ENCODE measurements at places on chromosomes 3 and 15. TPM values are rescaled to one million over a fixed set of nuclear protein-coding genes. Genes with fewer than 3 reads are reported as not detected.

DNA sequence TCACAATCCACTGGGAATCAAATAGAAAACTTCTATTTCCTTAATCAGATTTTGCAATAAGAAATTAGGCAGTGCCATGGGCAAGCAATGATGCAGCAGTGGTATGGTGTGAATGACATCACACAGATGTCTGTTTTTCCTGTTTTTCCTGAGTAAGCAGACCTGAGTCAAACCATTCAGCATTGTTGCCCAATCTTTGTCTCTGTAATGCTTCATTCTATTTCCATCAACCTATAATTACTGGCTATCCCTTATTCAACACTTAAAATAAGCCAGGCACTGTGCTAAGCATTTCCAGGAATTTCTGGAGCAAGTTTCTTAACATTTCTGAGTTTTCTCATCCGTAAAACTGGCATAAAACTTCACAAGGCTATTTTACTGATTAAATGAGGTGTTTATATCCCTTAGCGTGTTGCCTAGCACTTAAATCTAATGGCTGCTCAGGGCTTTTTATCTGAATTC is 11.3 kb upstream of the OXSR1 start:
- no peak overlapping the region for H3K4me3 ChIP-seq
- H3K27me3 ChIP-seq: no peaks in the 10 kb centered on the region
- H3K27ac ChIP-seq: no peak overlapping the region
- H3K36me3 ChIP-seq: no peaks in the 10 kb centered on the region
- H3K4me1 ChIP-seq: peaks cover 23% of the 10 kb centered on the region

DNA sequence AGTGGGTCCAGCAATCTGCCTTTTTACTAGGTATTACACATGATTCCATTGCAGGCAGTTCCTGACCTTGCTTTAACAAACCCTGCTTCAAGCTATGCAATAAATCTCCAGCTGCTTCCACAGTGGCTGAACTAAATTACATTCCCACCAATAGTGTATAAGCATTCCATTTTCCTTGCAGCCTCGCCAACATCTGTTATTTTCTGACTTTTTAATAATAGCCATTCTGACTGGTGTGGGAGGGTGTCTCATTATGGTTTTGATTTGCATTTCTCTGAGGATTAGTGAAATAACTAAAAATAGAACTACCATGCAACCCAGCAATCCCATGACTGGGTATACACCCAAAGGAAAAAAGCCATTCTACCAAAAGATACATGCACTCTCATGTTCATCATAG is 36.4 kb upstream of the DNAJC13 start:
- DNase-seq: no peak
- no peaks in the 10 kb centered on the region for H3K27me3 ChIP-seq
- no peaks in the 10 kb centered on the region for H3K36me3 ChIP-seq
- H3K4me1 ChIP-seq: no peaks in the 10 kb centered on the region
- H3K4me3 ChIP-seq: no peak overlapping the region

DNA sequence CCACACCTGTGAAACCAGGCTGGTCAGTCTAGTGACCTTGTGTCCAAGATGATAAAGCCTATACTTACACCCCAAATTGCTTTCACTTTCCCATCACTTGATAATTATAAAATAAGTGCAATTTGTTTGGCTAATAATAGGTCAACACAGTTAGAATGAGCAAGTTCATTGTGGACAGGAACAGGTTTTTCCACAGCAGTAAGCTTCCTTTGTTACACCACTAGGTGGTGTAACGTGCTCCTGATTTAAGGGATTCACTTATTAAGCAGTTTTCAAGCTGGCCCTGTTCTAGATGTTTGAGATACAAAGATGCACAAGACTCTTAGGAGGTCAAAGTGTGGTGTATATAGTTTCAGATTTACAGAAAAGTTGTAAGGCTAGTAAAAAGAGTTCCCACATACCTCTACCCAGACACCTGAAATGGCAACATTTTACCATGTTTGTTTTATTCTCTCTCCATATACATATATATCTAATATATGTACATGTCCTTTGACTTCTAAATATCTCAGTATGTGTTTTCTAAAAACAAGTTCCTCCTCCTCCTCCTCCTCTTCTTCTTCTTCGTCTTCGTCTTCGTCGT is 6.8 kb upstream of the MFSD1 start:
- no peaks in the 10 kb centered on the region for H3K36me3 ChIP-seq
- H3K27me3 ChIP-seq: no peaks in the 10 kb centered on the region
- DNase-seq: no peak
- peaks cover 7% of the 10 kb centered on the region for H3K4me1 ChIP-seq
- no peak overlapping the region for H3K27ac ChIP-seq

DNA sequence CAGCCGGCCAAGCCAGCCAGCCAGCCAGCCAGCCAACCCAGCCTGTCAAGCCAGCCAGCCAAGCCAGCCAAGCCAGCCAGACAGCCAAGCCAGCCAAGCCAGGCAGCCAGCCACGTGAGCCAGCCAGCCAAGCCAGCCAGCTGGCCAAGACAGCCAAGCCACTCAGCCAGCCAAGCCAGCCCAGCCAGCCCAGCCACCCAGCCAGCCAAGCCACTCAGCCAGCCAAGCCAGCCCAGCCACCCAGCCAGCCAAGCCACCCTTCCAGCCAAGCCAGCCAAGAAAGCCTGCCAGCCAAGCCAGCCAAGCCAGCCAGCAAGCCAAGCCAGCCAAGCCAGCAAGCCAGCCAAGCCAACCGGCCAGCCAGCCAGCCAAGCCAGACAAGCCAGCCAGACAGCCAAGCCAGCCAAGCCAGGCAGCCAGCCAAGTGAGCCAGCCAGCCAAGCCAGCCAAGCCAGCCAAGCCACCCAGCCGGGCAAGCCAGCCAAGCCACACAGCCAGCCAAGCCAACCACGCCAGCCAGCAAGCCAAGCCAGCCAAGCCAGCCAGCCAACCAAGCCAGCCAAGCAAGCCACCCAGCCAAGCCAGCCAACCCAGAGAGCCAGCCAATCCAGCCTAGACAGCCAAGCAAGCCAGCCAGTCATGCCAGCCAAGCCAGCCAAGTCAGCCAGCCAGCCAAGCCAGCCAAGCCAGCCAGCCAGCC is 199.5 kb downstream of the GOLGA6L6 start:
- no peaks in the 10 kb centered on the region for H3K4me1 ChIP-seq
- peak; percentile 70 for DNase-seq
- H3K4me3 ChIP-seq: no peak overlapping the region
- no peak overlapping the region for H3K27ac ChIP-seq
- H3K27me3 ChIP-seq: no peaks in the 10 kb centered on the region
- H3K36me3 ChIP-seq: no peaks in the 10 kb centered on the region

GRCh38 chr3:11306817-11307589 is 34.8 kb downstream of the ATG7 start:
- peaks cover 7% of the 10 kb centered on the region for H3K4me1 ChIP-seq
- H3K27ac ChIP-seq: no peak overlapping the region
- no peaks in the 10 kb centered on the region for H3K27me3 ChIP-seq
- DNase-seq: peak; percentile 44
- peaks cover 44% of the 10 kb centered on the region for H3K36me3 ChIP-seq

DNA sequence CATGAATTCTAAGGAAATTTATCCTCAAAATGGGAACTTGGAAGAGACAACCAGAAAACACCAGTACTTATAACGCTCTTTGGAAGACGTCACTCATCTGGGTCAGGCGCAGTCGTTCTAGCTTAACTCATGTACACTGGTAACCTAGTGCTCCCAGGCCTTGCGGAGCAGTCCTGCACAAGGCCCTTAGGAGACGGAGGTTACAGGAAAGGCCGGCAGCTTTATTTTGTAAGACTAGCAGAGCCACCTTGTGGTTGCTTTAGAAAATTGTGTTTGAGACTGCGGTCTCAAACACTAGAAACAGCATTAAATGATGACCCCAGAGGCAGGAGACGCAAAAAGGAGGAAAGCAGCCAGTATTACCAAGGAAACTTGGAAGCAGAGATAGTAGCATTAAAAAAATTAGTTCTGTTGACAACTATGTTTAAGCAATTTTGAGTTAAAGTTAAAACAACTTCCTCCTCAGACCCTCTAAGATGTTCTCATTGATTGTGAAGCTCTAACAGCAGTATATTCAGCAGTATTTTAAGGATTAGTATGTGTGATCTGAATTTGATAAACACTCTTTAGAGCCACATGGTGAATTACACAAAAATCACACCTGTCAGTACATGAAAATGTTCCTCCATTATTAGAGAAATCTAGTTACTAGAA is 141.9 kb upstream of the C2CD4B start:
- no peak for DNase-seq
- H3K36me3 ChIP-seq: no peaks in the 10 kb centered on the region
- no peak overlapping the region for H3K27ac ChIP-seq
- no peaks in the 10 kb centered on the region for H3K4me1 ChIP-seq

GRCh38 chr15:57795261-57795660 is 88.7 kb downstream of the POLR2M start:
- H3K27me3 ChIP-seq: no peaks in the 10 kb centered on the region
- H3K4me3 ChIP-seq: no peak overlapping the region
- no peaks in the 10 kb centered on the region for H3K4me1 ChIP-seq
- H3K36me3 ChIP-seq: no peaks in the 10 kb centered on the region
- H3K27ac ChIP-seq: no peak overlapping the region

DNA sequence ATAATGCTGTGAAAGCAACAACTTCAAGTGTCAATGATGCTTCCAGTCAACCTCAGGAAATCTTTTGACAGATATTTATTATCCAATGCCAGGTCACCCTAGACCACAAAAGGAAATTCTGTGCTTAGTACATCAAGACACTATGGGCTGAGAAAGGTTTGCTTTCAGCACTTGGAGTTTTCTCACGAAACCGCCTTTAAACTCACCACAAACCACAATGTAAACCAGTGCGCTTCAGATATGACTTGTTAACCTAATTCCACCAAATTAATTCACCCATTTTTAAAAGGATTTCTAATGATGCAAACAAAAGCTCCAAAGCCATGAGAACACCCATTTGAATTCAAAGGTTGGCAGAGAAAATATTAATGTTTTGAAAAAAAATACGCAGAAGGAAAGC is 292.9 kb upstream of the NR2F2 start:
- no peaks in the 10 kb centered on the region for H3K4me1 ChIP-seq
- H3K27me3 ChIP-seq: no peaks in the 10 kb centered on the region
- H3K4me3 ChIP-seq: no peak overlapping the region
- DNase-seq: no peak
- H3K36me3 ChIP-seq: no peaks in the 10 kb centered on the region
- no peak overlapping the region for H3K27ac ChIP-seq

DNA sequence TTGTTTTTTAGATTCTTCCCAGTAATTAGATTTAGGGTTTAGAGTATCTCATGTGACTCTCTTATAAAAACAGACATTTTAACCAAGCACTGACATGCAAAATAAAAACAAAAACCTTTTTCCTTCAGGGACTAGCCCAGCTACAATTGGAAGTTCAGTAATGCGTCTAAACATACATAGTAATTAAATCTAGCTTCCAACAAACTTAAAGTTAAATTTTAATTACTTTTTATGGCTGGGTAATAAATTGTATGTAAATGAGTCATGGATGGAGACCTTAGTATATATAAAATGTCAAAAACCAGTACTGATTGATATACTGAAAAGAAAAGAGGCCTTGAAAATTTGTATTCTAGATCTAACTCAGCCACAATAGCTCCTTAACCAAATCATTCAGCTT is 43.6 kb upstream of the AP4E1 start:
- no peaks in the 10 kb centered on the region for H3K27me3 ChIP-seq
- H3K27ac ChIP-seq: no peak overlapping the region
- no peak for DNase-seq
- H3K36me3 ChIP-seq: no peaks in the 10 kb centered on the region
- no peaks in the 10 kb centered on the region for H3K4me1 ChIP-seq
- no peak overlapping the region for H3K4me3 ChIP-seq

DNA sequence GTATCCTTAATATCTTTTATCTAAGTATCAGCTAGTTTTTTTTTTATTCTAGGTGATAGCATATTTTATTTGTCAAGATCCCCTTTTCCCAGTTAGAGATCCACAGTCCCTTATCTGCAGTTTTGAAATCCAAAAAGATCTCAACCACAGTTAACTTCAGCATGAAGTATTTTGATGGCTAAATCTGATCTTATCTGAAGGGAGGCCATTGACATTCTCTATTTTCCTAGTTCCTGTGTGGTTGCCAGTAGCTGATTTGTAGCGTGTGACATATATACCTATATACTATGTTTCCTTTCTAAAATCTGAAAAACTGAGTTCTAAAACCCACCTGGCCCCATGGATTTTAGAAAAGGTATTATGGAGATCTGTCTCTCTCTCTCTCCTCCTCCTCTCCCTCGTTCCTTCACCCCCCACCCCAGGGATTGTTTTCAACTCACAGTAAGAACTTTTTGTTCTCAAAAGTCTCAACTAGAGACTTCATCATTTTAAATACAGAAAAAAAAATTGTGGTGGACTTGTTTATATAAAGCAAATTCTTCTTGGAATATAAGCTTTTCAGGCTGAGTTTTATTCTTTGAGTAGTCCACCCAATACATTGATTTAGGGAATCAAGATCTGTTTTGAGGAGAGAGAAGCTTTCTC is 12.3 kb downstream of the TCF12 start:
- H3K36me3 ChIP-seq: no peaks in the 10 kb centered on the region
- H3K4me3 ChIP-seq: no peak overlapping the region
- peaks cover 40% of the 10 kb centered on the region for H3K4me1 ChIP-seq

GRCh38 chr15:51263116-51263515 is 75.3 kb downstream of the CYP19A1 start:
- no peak overlapping the region for H3K27ac ChIP-seq
- no peak for DNase-seq
- no peaks in the 10 kb centered on the region for H3K27me3 ChIP-seq
- H3K4me3 ChIP-seq: no peak overlapping the region
- H3K36me3 ChIP-seq: no peaks in the 10 kb centered on the region

- H3K27me3 ChIP-seq: no peaks in the 10 kb centered on the region
- H3K4me3 ChIP-seq: no peak overlapping the region
Observed at GRCh38 chr3:14799146-14799545, 19.6 kb upstream of the FGD5 start.

GRCh38 chr3:126464093-126464492 is 11.6 kb downstream of the ZXDC start:
- no peak for DNase-seq
- no peak overlapping the region for H3K4me3 ChIP-seq
- no peaks in the 10 kb centered on the region for H3K27me3 ChIP-seq
- no peaks in the 10 kb centered on the region for H3K4me1 ChIP-seq
- H3K36me3 ChIP-seq: peaks cover 87% of the 10 kb centered on the region

ARGFX gene
- total RNA-seq: not detected

RYR3 gene
- total RNA-seq: not detected

ANKRD63 gene
- total RNA-seq: not detected

RTP1 gene
- total RNA-seq: not detected

TEX264 gene
- 40.0 TPM for total RNA-seq

HIGD2B gene
- 0.39 TPM for total RNA-seq

TMEM212 gene
- not detected for total RNA-seq

RNF111 gene
- 60.9 TPM for total RNA-seq
